T-helper 9 cell (primary cell): ENCODE measurements at places on chromosomes 7 and 10.

DNA sequence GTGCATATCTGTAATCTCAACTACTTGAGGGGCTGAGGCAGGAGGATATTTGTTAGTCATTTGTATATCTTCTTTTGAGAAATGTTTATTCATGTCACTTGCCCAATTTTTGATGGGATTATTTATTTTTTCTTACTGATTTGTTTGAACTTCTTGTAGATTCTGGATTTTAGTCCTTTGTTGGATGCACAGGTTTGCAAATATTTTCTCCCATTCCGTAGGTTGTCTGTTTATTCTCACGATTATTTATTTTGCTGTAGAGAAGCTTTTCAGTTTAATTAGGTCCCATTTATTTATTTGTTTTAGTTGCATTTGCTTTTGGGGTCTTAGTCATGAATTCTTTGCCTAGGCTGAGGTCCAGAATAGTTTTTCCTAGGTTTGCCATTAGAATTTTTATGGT is 44.1 kb upstream of the OSBPL3 start:
- no peak for DNase-seq

GRCh38 chr7:91069146-91069545 is 195.1 kb upstream of the FZD1 start:
- no peak for DNase-seq

GRCh38 chr10:26441491-26442214 is 3.5 kb downstream of the APBB1IP start:
- peak; percentile 8 for DNase-seq

GRCh38 chr10:35792291-35792690 is 150.2 kb upstream of the FZD8 start:
- DNase-seq, result no peak

DNA sequence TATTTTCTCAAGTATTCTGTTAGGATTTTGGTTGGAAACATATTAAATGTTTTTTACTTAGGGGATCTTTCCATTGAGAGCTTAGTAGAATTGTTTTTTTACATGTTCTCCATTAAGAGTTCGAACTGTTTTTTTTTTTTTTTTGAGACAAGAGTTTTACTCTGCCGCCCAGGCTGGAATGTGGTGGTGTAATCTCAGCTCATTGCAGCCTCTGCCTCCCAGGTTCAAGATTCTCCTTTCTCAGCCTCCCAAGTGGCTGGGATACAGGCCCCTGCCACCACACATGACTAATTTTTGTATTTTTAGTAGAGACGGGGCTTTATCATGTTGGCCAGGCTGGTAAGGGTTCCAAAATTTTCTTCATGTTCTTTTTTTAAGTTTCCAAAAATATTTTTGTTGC is 33.2 kb downstream of the MPLKIP start:
- DNase-seq, result no peak

- DNase-seq, result no peak
These were observed 182.0 kb downstream of the SEMA3E start for GRCh38 chr7:83466956-83467355.

- DNase-seq, result no peak
These were observed 50.4 kb upstream of the PPP2R2D start for GRCh38 chr10:131850383-131850870.

- DNase-seq, result no peak
These were observed 62.2 kb upstream of the FAM20C start for GRCh38 chr7:130222-130572.
